Sigmoid colon (tissue), 7 donors: ENCODE measurements at places on chromosomes 2 and 18. TPM values are rescaled to one million over a fixed set of nuclear protein-coding genes. Genes with fewer than 3 reads are reported as not detected.

DNA sequence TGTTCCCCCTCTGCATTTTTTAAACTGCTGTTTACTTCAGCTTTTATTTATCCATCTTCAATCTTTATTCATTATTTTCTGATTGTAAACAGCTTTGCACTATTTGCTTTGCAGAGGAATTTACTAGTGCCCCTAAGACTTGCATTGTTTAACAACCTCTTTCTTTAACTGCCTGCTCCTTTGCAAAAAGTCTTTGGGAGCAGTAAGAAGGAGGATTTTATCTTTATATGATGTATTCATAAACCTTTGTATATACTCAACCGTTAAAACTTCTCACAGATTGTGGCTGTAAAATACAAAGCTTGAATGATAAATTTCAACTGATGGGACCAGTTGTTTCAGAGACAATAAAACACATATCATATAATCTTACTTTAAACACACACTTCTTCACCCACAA is 20.1 kb upstream of the VIT start:
- H3K4me1 ChIP-seq, result no peaks in the 10 kb centered on the region
- no peaks in the 10 kb centered on the region for H3K36me3 ChIP-seq

DNA sequence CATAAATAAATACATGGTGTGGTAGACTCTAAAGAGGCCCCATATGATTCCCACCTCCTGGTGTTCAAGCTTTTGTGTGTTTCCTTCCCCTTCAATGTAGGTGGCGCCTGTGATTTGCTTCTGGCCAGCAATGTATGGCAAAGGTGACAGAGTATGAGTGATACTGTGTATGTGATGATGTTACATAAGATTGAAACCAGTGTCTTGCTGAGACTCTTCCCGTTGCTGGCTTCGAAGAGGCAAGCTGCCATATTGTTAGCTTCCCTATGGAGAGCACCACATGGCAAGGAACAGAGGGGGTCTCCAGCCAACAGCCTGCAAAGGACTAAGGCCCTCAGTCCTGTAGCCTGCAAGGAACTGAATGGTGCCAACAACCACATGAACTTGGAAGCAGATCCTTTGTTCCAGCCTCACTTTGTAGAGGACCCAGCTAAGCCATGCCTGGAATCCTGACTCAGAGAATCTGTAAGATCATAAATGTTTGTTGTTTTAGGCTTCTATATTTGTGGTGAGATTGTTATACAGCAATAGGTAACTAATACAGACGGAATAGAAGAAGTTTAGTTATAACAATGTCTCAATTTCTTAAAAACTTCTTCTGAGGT is 1.7 kb upstream of the SMAD4 start:
- H3K36me3 ChIP-seq, result no peaks in the 10 kb centered on the region
- no peak for DNase-seq
- no peaks in the 10 kb centered on the region for H3K4me1 ChIP-seq
- peak overlapping the region; percentile 99 for H3K27ac ChIP-seq
- no peak overlapping the region for H3K4me3 ChIP-seq

DNA sequence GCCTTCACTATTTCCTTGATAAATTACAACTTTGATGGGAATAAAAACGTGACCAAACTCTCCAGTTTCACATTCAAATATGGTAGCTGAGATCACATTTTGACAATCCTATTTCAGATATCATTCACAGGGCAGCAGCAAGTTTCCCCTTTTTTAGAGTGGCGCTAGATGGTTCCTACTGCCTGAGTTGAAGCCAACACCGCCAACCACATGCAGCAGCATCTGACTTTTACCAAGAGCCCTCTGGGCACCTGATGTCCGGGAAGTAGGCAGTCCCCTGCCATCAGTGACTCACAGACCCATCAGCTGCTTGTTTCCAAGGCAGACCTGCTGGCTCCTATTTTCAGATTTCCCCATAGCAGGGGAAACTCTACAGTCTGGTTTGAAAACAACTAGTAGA is 4.0 kb upstream of the MREG start:
- H3K4me1 ChIP-seq, result peaks cover 7% of the 10 kb centered on the region
- H3K36me3 ChIP-seq, result no peaks in the 10 kb centered on the region
- H3K27ac ChIP-seq, result no peak overlapping the region
- no peak overlapping the region for H3K4me3 ChIP-seq

DNA sequence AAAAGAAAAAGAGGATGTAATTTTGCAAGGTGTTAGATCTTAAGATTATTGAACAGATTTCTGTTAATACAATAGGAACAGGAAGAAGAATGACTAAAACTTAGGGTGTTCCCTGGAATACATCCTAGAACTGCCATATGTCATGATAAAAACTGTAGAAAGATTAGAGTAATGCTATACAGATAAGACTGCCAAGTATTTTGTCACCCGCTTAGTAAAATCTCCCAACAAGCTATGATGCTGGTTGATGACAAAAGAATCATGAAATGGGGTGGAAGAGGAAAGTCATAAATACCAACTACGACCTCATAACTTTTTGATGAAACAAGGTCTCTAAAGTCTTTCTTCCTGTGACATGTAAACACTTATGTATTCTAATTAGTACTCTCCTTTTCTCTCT is 163.6 kb upstream of the COL3A1 start:
- H3K27me3 ChIP-seq, result no peaks in the 10 kb centered on the region
- no peak overlapping the region for H3K27ac ChIP-seq
- DNase-seq, result no peak

- H3K27ac ChIP-seq, result no peak overlapping the region
- no peaks in the 10 kb centered on the region for H3K27me3 ChIP-seq
- no peaks in the 10 kb centered on the region for H3K36me3 ChIP-seq
- H3K4me1 ChIP-seq, result no peaks in the 10 kb centered on the region
- no peak for DNase-seq
Observed at GRCh38 chr18:11498821-11499220, 110.6 kb upstream of the SLC35G4 start.

- H3K27me3 ChIP-seq, result peaks cover 6% of the 10 kb centered on the region
- H3K4me3 ChIP-seq, result no peak overlapping the region
- no peak for DNase-seq
- H3K36me3 ChIP-seq, result no peaks in the 10 kb centered on the region
Observed at GRCh38 chr2:27150639-27151230, 1.9 kb downstream of the TCF23 start.

- H3K36me3 ChIP-seq, result no peaks in the 10 kb centered on the region
- H3K4me3 ChIP-seq, result no peak overlapping the region
- DNase-seq, result no peak
- peaks cover 82% of the 10 kb centered on the region for H3K4me1 ChIP-seq
- H3K27me3 ChIP-seq, result no peaks in the 10 kb centered on the region
Observed at GRCh38 chr2:160474319-160474645, 19.3 kb downstream of the RBMS1 start.

- no peak for DNase-seq
- peak overlapping the region; percentile 72 for H3K4me3 ChIP-seq
- H3K36me3 ChIP-seq, result peaks cover 6% of the 10 kb centered on the region
- peak overlapping the region; percentile 73 for H3K27ac ChIP-seq
- peaks cover 34% of the 10 kb centered on the region for H3K27me3 ChIP-seq
- peaks cover 19% of the 10 kb centered on the region for H3K4me1 ChIP-seq
Observed at GRCh38 chr18:79963658-79964329, 649 bp upstream of the HSBP1L1 start.

GRCh38 chr18:8324343-8325065 is 284.7 kb upstream of the RAB12 start:
- H3K27ac ChIP-seq, result no peak overlapping the region
- H3K4me3 ChIP-seq, result no peak overlapping the region
- H3K27me3 ChIP-seq, result no peaks in the 10 kb centered on the region
- DNase-seq, result no peak
- no peaks in the 10 kb centered on the region for H3K36me3 ChIP-seq

- no peaks in the 10 kb centered on the region for H3K27me3 ChIP-seq
- H3K27ac ChIP-seq, result no peak overlapping the region
- H3K4me1 ChIP-seq, result peaks cover 15% of the 10 kb centered on the region
- no peak overlapping the region for H3K4me3 ChIP-seq
- no peak for DNase-seq
- no peaks in the 10 kb centered on the region for H3K36me3 ChIP-seq
Observed at GRCh38 chr2:215851696-215852095, 161.7 kb downstream of the MREG start.

DNA sequence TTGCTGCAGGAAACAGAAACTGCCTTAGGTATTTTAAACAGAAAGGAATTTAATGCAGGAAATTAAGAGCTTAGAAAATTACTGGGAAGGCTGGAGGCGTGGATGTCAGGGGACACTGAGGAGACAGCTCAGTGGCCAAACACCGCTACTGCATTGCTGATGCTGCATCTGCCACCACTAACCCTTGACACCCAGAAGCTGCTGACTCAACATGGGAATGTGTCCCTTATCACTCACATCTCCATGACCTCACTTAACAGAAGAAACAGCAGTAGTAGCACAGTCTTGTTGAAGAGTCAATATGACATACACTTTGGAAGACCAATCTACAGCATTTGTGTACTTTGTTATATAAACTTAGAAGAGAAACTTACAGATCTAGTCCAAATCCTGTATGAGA is 906.1 kb downstream of the SLC4A3 start:
- no peaks in the 10 kb centered on the region for H3K4me1 ChIP-seq
- H3K36me3 ChIP-seq, result no peaks in the 10 kb centered on the region
- no peak overlapping the region for H3K4me3 ChIP-seq
- H3K27ac ChIP-seq, result no peak overlapping the region
- H3K27me3 ChIP-seq, result no peaks in the 10 kb centered on the region

- peaks cover 4% of the 10 kb centered on the region for H3K36me3 ChIP-seq
- no peaks in the 10 kb centered on the region for H3K4me1 ChIP-seq
- DNase-seq, result no peak
Observed at GRCh38 chr2:121640380-121641316, 8.6 kb downstream of the CLASP1 start.

DNA sequence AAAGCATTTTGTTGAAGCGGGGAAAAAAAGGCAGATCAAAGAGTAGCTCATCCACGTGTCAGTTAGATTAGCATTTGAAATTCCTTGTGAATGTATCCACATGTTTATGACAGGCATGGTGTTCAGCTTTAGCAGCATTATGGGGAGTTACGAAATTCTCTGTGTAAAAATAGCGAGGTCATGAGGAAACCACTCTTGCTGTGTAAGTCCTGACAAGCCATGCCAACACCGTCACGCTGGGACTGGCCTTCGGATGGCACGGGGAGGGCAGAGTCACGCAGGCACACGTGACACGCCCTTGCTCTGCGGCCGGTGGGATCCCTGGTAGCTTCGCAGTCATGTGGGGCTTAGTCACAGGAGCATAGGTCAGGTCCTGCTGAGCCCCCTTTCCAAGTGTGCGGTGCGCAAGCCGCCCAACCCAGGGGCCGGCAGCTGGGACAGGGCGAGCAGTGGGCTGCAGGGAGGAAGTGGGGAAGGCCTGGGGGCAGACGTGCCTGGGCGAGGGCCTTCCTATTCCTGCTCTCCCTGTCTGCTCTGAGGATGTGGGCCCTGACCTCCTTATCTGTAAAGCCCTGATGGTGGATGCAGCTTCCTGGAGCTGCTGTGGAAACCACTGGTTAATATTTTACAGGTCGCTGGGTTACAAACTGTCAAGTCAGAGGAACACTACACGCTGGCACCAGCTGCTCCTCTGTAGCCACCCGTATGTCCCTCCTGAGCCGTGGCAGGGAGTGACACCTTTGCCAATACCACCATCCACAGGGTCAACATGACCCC is 18.0 kb downstream of the MBP start:
- no peaks in the 10 kb centered on the region for H3K4me1 ChIP-seq
- H3K4me3 ChIP-seq, result no peak overlapping the region
- H3K27ac ChIP-seq, result peak overlapping the region; percentile 73
- no peaks in the 10 kb centered on the region for H3K27me3 ChIP-seq
- peak; percentile 91 for DNase-seq

DNA sequence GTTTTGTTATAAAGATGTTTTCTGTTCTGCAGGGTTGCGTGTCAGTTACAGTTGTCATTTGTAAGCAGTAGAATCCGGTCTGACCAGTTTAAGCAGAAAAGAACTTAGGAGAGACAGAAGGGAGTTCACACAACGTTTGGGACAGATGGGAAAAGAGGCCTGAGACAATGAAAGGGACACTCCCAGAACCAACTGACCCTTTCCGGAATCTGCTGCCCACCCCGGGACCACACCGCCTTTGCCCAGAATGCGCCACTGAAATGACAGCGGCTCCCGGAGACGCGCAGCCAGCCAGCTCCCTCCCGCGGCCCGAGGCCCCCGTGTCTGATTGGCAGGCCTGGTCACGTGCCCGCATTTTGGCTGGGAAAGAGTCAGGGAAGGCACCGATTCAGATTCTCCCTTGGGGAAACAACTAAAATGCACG is 244.6 kb downstream of the BCL2 start:
- peak overlapping the region; percentile 48 for H3K4me3 ChIP-seq
- H3K4me1 ChIP-seq, result no peaks in the 10 kb centered on the region
- peak; percentile 85 for DNase-seq

GRCh38 chr2:110853516-110853915 is 121.1 kb downstream of the ACOXL start:
- no peak for DNase-seq
- no peak overlapping the region for H3K27ac ChIP-seq
- no peak overlapping the region for H3K4me3 ChIP-seq
- H3K4me1 ChIP-seq, result no peaks in the 10 kb centered on the region
- no peaks in the 10 kb centered on the region for H3K27me3 ChIP-seq

GRCh38 chr18:34929336-34929780 is 111.9 kb upstream of the MAPRE2 start:
- DNase-seq, result no peak
- no peaks in the 10 kb centered on the region for H3K36me3 ChIP-seq
- H3K4me3 ChIP-seq, result no peak overlapping the region
- no peaks in the 10 kb centered on the region for H3K27me3 ChIP-seq
- H3K27ac ChIP-seq, result no peak overlapping the region

DNA sequence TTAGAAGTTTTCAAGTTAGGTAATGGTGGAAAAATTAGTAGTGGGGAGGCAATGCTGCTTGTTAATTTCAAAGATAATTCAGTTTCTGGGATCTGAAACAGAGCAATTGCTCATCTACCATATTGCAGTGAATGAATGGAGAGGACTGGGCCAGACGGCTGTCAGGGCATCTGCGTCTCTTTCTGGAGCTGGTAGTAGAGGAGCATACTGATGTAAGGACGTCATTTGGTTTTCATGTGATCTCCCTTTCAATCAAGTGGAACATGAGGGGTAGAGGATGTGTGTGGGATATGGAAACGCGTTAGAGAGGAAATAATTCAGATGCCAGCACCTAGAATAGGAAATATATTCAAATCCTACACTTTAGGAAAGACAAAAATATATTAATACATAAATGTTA is 490.3 kb downstream of the ADCYAP1 start:
- H3K36me3 ChIP-seq, result no peaks in the 10 kb centered on the region
- H3K27me3 ChIP-seq, result no peaks in the 10 kb centered on the region
- H3K4me3 ChIP-seq, result no peak overlapping the region
- no peak for DNase-seq
- no peaks in the 10 kb centered on the region for H3K4me1 ChIP-seq

GRCh38 chr2:190551928-190552327 is 17.4 kb upstream of the NEMP2 start:
- no peaks in the 10 kb centered on the region for H3K36me3 ChIP-seq
- no peak overlapping the region for H3K4me3 ChIP-seq
- no peak overlapping the region for H3K27ac ChIP-seq
- H3K4me1 ChIP-seq, result no peaks in the 10 kb centered on the region
- DNase-seq, result no peak

- no peaks in the 10 kb centered on the region for H3K27me3 ChIP-seq
- no peaks in the 10 kb centered on the region for H3K4me1 ChIP-seq
- no peak for DNase-seq
- no peaks in the 10 kb centered on the region for H3K36me3 ChIP-seq
- H3K4me3 ChIP-seq, result no peak overlapping the region
Observed at GRCh38 chr2:100350661-100351185, 28.4 kb upstream of the LONRF2 start.

GRCh38 chr2:107936433-107937359 is 49.6 kb upstream of the SLC5A7 start:
- H3K27ac ChIP-seq, result no peak overlapping the region
- DNase-seq, result no peak
- H3K4me1 ChIP-seq, result no peaks in the 10 kb centered on the region
- no peak overlapping the region for H3K4me3 ChIP-seq
- no peaks in the 10 kb centered on the region for H3K27me3 ChIP-seq
- H3K36me3 ChIP-seq, result no peaks in the 10 kb centered on the region

Gene HJURP
- 0.28 TPM for total RNA-seq

Gene SLC38A11
- total RNA-seq, result 0.83 TPM
